Left renal pelvis (tissue), 4 donors: ENCODE measurements at places on chromosomes 1 and 21.

GRCh38 chr1:56258371-56258770 lies 321.0 kb downstream of the PLPP3 start:
- no peak for DNase-seq

DNA sequence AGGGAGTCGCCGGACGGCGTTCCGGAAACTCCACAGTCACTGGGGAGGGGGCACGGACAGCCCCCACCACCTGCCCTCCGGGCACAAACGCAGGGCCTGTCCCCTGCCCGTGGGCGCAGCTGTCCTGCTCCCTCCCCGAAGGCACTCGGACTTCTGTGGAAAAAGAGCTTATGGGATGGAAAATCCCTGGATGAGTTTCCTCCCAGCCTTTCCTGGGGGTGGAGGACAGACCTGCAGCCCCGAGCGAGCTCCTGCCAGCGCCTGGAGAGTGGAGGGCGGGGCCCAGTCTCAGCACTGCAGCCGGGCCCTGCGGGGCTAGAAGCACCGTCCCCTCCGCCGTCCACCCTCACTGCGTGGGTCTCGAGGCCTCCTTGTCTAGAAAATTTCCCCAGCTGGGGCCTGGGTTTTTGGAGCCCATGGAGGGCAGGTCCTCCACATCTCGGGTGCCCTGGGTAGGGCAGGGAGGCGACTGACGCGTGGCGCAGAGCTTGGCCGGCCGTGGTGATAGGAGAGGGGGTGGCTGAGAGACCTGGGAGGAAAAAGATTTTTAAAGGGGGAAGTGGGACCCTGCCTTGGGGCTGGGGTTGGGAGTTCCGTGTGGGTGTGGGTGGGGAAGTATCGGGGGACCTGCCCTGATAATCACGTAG lies 6.4 kb upstream of the COL6A1 start:
- no peak for DNase-seq

GRCh38 chr1:108841703-108842102 lies 15.2 kb downstream of the AKNAD1 start:
- no peak for DNase-seq

GRCh38 chr1:201295346-201295745 lies 12.0 kb downstream of the PKP1 start:
- no peak for DNase-seq

DNA sequence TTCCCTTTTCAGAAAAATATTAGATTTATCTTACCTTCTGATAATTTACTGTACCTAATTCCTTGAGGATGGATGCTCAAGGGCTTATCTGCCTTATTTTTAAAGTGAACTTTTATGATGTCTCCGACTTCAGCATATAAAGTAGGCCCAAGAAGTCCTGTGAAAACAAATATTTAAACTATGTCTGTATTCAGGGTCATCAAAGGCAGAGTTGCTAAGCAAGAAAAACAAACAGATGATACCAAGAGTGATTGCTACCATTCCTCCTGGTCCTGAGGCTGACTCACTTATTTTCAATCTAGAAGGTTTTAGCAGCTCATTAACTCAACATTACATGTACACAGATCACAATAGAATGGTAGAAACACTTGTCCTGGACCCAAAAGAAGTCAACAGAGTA lies 14.1 kb downstream of the F5 start:
- DNase-seq, result no peak

DNA sequence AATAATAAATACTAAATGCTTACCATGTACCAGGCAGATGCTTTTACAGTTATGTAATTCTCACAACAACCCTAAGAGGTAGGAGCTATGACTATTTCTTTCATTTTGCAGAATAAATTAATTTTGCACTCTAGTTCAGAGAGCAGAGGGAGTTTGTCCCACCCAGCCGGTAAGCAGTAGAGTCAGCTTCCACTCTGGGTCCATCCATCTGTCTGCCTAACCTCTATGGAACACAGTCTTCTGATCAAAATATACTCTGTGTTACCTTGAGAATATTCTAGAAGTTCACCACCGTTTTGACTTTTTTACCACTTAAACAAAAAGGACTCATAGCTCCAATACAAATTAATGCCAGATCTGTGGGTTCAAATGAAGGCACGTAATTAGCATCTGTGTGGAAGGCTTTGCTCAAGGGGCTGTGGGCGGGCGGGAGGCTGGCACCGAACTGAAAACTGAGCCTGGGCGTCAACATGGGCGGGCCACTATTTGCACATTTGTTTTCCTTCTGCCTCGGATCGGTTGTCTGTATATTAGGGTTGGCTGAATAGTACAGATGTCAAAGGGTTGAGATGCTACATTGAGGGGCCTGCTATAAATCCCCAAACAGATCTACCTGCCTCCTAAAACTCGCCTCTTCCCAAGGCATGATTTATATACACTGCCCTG lies 33.1 kb upstream of the LMO4 start:
- DNase-seq, result no peak

- no peak for DNase-seq
Observed at GRCh38 chr1:234721476-234722269, 111.7 kb upstream of the IRF2BP2 start.

DNA sequence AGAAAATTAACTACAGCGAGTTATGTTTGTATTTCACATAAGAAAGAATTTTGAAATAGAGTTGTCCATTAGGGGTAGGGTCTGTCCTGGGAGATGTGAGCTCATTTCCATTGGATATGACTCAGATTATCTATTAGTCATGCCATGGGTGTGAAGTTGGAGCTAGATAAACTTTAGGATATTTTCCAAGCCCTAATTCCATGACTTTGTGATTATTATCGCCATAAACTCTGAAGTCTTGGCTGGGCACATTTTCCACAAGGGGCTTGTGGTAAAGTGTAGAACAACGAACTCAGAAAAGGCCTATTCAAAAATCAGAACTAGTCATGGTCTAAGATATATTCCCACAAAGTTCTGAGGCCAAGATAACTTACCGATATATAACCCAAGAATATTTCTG lies 396.6 kb downstream of the DPYD start:
- DNase-seq, result no peak

- DNase-seq, result no peak
Observed at GRCh38 chr1:172627702-172628101, 31.2 kb upstream of the FASLG start.

DNA sequence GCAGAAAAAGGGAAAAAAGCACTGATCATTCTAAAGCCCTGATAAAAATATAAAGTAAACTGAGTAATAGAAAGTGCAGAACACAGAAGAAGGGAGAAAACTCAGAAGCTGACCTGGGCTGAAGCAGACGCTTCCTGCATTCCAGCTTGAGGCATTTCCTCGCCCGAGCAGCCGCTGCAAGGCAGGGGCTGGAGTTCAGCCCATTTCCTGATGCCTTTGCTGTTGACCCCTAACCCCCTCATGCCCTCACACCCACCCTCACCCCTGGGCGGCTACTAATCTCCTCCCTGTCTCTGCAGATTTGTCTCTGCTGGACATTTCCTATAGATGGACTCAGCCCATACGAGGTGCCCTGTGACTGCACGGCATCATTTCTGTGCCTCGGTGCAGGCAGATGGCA lies 227.8 kb downstream of the NPHP4 start:
- no peak for DNase-seq

DNA sequence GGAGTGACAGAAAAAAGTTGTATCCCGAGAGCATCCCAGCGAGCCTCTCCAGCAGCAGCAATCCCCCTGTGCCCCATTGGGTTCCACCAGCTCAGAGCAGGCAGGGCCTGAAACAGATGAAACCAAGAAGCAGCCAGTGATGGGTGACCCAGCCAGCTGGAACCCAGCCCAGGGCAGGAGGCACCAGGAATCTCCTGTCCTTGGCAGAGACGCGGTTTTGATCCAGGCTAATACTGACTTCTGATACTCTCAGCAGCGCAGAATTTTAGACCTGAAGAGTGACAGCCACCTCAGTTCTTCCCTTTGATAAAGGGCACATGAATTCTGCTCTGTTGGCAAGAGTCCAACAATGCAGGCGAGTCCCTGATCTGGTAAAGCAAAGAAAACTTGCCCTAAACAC lies 11.4 kb upstream of the OLIG1 start:
- no peak for DNase-seq
